ENCODE measurements at places on chromosomes 16 and 17. TPM values are rescaled to one million over a fixed set of nuclear protein-coding genes. Genes with fewer than 3 reads are reported as not detected.

GRCh38 chr17:40352237-40352778 lies 12.2 kb downstream of the GJD3 start:
- DNase-seq, result no peak

GRCh38 chr16:84839956-84840355 lies 20.2 kb downstream of the CRISPLD2 start:
- DNase-seq, result no peak

DNA sequence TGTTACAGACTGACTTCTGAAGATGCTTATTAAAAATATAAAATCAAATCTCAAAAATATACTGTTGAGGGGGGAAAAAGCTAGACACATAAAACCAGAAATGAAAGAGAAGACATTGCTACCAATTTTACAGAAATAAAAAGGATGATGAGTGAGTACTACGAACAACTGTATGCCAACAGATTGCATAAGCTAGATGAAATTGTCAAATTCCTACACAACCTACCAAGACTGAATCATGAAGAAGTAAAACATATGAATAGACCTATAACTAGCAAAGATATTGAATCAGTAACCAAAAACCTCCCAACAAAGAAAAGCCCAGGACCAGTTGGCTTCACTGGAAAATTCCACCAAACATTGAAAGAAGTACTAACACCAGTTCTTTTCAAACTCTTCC lies 3.5 kb upstream of the CAPNS2 start:
- no peak for DNase-seq

GRCh38 chr16:15621456-15621855 lies 21.5 kb downstream of the MARF1 start:
- no peak for DNase-seq

DNA sequence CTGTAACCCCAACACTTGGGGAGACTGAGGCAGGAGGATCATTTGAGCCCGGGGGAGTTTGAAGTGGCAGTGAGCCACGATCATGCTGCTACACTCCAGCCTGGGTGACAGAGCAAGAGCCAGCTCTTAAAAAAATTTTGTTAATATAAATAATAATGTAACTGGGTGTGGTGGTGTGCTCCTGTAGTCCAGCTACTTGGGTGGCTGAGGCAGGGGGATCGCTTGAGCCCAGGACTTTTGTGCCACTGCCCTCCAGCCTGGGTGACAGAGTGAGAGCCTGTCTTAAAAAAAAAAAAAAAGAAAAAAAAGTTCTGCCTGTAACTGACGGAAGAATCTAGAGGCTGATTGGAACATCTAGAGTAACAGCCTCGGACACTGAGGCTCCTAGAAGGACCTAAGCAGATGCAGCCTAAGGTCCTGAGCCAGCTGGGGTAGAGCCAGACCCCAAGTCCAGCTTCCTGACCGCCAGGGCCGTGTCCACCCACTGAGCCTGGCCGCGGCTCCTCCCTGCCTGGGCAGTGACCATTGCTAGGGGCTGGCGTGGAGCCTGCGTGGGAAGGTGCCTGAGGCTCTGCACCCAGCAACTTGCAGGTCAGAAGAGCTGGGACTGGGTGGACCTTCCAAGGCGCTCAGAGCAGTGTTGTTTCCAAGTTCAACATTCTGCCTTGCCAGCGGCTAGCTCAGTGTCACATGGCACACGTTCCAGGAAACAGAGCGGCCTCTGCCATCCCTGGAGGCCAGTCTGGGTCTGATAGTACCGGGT lies 209.4 kb upstream of the CIBAR2 start:
- no peak for DNase-seq

DNA sequence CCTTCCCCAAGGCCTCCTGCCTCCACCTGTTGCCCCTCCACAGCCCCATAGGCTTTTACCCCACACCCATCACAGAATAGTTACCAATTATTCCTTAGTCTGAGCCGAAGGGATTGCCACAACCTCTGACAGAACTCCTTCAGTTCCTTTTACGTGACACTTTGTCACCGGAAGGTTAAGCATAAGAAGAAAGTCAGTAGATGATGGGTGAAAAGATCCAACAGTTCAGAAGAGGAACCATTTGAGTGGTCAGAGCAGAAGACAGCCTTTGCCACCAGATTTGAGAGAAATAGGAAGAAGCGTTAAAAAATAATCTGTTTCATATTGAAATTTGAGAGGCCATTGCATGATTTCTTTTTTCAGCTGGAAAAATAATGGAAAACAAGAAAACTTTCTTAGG lies 1.2 kb downstream of the SRR start:
- DNase-seq, result no peak

GRCh38 chr17:62870552-62870971 lies 62.4 kb upstream of the MARCHF10 start:
- no peak for DNase-seq

DNA sequence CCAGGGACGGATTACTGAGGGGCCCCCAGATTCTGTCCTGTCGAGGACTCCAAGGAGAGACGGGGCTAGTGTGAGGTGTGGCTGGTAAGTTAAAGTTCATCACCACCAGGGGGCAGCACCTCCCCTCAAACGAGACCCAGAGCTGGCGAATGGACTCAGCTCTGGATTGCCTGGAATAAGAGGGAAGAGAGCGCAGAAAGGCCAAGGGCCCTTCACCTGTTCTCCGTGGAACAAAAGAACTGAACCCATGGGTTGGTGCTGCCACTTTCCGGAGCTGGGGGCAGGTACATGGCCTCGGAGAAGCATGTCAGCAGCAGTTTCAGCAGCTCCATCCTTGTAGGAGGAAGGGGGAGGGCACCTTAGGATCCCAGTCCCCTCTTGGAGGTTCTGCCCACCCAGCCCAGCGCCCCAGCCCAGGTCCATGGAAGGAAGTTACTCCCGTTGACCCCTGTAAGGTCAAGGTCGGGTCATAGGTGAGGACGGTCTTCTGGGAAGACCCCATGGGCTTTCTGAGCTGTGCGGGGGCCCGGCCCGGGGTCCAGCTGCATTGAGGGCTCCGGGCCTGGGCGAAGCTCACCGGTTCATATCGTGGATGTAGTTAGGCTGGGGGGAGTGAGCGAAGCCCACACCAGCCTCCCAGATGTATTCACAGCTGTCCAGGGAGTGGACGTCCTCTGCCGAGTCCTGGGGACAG lies 10.8 kb downstream of the HID1 start:
- peak; percentile 93 for DNase-seq

DNA sequence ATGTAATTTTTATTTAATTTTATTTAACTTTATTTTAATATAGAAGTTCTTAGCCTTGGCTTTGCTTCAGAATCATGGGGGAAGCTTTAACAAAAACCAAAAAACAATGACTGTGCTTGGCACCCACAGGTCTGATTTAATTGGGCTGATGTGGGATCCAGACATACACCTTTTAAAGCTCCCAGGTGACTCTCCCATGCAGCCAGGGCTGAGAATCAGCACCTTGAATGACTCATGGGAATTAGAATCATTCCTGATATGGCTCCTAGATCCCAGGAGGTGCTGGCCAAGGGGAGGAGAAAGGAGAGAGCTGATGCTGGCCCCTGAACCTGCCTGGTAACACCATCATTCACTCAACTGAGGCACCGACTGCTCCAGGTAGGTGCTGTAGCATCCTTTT lies 240.7 kb downstream of the PARN start:
- no peak for DNase-seq

Gene FBXL19
- total RNA-seq, result 20.2 TPM

Gene GRIN2C
- total RNA-seq, result 4.8 TPM

Gene MT1G
- total RNA-seq, result not detected

Gene ASGR1
- 8.3 TPM for total RNA-seq

Gene MYH11
- 0.19 TPM for total RNA-seq

Gene KIAA0753
- total RNA-seq, result 9.8 TPM

Data from Caco-2 (cell line).